ENCODE measurements at places on chromosomes 3 and 15.
A peak's percentile ranks its signal among the peaks of the same experiment; 100 is the strongest.

DNA sequence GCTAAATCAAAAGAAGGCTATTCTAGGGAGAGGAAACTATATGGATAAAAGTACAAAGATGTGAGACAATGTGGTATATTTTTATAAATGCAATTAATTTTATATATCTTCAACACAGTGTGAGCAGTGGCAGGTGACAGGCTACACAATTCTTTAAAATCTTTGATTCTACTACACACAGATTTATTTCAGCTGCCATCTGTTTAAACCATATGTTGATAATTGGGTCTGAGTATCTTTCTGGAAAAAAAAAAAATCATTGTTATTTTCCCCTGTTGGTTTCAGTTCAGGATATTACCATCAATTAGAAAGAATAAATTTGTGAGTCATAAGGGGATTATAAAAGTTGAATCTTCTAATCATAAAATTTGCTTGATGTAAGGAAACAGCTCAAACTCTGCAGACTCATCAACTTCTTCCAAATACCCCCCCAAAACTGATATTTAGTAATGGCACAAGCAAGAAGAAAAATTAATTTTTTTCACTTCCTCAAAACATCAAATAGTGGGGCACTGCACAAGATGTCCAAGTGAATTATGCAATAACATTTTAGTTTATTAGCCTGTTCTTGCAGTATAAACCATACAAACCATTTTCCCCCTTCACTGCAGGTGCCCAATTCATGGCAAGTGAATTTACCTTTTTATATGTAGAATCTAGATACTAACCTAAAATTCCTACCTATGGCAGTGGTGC, 12.0 kb downstream of the PIERCE2 start:
- no peak for DNase-seq

DNA sequence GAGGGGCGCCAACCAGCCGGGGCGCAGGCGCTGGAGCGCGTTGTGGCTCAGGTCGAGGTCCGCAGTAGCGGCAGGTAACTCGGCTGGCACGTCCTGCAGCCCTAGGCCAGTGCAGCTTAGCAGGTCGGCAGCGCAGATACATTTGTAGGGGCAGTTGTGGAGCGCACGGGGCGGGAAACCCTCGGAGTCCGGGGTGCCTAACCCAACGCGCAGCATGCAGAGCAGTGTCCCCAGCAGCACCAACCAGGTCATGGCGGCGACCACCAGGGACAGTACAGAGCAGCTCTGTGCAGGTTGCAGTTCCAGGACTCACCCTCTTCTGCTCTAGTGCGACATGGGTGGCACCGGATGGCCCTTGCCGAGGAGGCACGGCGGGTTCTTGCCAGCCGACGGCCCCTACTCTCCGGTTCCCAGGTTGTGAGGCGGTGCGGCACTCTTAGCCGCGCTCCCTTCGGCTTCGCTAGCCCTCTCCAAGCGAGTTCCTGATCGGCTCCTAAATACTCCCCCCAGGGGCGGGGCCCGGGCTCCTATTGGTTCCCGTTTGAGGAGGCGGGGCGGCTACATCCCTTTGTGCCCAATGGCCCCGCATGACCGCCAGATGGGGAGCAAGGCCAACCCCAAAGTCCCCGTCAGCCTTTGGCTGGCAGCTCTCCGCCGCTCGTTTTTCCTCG, at the start of gene AMIGO3:
Gene AMIGO3, minus strand, starts transcription at position 471 of the 671 bp plus-strand sequence. Its CDS starts 219 bp downstream, at position 252.
- DNase-seq, result peak; percentile 92

GRCh38 chr15:99247062-99247461, 2.3 kb downstream of the TTC23 start:
- DNase-seq, result no peak

- DNase-seq, result peak; percentile 54
These were observed 77.2 kb downstream of the TBC1D2B start for GRCh38 chr15:78000091-78000926.

DNA sequence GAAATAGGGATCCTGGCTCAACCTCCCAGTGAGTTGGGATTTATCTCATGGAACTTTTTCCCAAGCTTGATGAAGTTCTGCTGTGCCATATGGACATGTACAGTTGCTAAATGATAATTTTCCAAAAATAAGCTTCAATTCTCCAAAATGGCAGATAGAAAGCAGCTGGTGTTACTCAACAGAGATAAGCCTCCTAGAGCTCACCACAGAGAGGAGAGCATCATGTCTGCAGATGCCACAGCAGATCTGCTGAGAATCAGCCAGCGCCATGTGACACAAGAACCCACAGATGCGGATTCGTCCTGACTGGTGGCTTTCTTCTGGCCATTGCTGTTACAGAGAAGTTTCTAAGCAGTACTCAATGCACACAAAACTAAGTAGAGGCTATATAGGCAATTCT, 50.6 kb downstream of the AGTR1 start:
- DNase-seq, result no peak

DNA sequence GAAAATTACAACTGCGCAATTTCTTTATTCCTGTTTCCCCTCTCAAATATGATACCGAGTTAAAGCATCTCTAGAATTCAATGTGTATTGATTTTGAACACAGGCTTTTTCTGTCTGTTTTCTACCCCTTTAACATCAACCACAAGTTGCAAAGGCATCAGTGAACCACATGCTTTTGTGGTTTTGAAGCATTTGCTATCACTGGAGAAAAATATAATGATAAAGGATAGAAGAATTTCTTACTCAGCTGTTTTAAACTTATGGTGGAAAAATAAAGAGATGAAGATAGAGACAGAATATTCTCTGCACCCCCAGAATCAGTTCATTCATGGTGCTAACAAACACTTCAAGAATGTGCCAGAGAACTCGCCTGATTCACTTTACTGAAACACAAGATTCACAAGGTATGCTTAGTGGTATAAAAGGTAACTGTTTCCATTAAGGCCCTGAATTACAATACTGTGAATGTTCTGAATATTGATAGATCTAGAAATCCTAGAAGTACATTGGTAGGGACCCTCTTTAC, 9.5 kb upstream of the DPPA4 start:
- peak; percentile 60 for DNase-seq

Data from fibroblast of skin of right biceps (primary cell).